ENCODE measurements at places on chromosomes 16 and 17.

DNA sequence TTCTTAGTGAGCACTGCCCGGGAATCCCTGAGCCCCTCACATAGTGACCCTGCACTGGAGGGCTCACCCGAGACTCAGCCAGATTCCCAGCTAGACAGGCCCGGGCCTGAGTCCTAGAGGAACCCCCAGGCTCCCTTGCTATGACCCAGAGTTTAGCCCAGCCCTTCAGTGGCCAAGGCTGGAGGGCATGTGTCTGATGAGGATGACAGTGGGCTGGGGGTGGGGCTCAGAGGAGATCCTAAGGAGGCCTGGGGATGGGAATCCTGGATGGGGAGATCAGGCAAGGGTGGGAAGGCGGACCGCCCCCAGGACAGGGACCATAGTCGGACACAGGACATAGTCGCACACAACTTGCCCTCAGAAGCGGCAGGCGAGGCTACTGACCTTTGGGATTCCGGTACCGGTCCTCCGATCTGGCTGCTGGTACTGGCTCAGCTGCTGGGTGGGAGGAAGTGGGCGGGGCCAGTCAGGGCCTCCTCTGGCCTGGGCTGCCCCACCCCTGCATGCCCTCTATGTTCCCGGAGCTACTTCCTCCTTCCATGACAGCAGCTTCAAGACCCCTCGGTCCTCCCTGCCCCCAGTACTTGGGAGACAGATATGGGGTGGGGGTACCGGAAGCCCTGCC lies 1.1 kb downstream of the CD79B start:
- DNase-seq: peak; percentile 4

DNA sequence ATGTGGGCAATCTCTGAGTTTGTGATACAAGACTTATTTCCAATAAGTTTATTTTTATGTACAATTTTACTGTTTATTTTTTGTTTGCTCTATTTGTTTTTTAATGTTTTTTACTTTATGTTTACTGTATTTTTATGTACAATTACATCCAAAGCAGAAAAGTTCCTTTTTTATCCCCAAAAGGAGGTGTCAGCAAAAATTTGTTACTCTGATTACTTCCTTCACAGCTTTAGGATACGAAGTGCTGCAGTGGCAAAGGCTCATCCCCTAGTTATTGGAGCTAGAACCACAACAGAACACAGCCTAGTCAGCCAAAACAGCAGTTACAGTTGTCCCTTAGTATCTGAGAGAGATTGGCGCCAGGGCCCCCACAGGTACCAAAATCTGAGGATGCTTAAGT lies 35.7 kb downstream of the IST1 start:
- no peak for DNase-seq

DNA sequence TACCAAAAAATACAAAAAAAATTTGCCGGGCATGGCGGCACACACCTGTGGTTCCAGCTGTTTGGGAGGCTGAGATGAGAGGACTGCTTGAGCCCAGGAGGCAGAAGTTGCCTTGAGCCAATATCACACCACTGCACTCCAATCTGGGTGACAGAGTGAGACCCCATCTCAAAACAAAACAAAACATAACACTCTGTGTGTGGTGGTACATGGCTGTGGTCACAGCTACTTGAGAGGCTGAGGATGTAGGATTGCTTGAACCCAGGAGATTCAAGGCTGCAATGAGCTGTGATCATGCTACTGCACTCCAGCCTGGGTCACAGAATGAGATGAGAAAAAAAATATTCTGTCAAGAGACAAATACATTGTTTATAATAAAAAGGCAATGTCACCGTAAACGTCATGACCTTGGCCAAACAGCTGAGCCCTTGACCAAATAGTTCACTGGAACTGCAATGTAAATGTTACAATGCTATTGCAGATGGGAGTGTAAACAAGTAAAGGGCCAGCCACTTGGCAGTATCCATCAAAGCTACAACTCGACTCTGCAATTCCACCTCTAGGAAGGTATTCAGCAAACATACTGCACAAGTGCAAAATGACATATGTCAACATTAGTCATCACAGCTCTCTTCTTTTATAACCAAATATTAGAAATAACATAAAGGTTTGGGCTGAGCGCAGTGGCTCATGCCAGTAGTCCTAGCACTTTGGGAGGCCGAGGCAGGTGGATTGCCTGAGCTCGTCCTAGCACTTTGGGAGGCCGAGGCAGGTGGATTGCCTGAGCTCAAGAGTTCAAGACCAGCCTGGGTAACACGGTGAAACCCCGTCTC lies 16.9 kb downstream of the EARS2 start:
- no peak for DNase-seq

DNA sequence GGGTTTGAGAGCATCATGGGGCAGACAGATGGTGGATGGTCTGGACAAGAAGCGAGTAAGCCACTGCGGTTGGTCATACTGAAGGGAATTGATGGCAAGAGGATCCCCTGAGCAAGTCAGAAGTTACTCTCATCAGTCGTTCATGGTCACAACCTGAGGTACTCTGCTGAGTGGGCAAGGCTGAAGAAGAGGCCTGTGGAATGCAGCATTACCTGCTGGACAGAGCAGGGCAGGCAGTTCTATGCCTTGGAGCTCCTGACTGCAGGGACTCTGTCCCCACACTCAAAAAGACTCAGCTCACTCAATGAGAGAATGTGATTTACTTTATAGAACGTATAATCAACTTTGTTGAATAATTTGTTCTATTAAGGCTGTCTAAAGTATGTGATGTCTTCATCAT lies 28.3 kb downstream of the ALDH3A2 start:
- no peak for DNase-seq

DNA sequence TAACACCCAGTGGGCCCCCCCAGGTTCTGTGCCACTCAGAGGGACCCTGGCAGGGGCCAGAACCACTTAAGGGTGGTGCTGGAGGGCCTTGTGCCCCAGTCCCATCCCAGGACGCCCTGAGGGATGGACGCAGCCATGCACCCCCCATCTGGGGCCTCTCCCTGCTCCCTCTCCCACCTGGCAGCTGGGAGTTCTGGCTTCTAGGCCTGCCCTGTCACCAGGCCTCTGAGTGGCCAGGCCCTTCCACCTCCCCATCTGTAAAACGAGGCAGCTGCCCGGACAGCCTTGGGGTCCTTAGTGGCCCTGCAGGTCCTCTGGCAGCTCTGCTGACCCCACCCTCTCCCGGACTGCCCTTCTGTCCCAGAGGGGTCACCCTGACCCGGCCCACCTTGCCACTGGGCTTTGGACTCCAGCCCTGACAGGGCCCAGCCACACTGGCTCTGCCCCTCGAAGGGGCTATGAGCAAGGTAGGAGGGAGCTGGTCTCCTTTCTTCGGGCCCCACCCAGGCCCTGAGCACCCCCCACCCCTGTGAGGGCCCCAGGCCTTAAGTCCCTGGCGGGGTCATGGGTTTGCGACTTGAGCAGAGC lies 12.3 kb downstream of the PAM16 start:
- no peak for DNase-seq

DNA sequence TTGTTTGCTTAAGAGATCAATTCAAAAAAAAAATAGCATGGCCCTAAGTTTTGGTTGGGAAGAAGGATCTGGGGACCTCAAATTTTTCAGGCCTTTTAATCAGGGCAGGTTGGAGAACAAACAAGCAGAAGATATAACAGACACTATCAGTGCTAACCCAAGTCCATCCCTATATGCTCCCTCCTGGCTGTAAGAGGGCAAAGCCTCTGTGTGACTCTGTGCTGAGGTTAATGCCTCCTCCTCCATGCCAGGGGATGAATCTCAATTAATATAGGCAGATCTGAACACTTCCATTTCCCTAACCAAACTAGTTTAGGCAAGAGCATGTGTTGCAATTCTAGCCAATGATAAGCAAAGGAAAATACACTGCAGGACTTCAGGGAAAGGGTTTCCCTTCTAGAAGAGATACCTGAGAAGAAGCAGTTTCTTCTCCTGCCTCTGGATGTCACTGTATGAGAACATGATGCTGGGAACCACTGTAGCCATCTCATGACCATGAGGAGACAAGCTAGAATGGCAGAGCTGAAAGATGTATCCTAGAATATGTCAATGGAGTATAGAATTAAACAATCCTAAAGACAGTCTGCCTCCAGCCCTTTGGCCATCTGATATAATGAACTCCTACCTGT lies 76.0 kb downstream of the CHD9NB start:
- no peak for DNase-seq

GRCh38 chr16:57898961-57899360 lies 72.0 kb downstream of the CNGB1 start:
- DNase-seq: no peak

GRCh38 chr17:80773243-80773991 lies 218.2 kb upstream of the CHMP6 start:
- DNase-seq: peak; percentile 77

- peak; percentile 21 for DNase-seq
Measured at GRCh38 chr16:79307214-79307613, 293.3 kb downstream of the MAF start.

- DNase-seq: no peak
Measured at GRCh38 chr16:64202571-64202970, 919.3 kb downstream of the CDH11 start.

DNA sequence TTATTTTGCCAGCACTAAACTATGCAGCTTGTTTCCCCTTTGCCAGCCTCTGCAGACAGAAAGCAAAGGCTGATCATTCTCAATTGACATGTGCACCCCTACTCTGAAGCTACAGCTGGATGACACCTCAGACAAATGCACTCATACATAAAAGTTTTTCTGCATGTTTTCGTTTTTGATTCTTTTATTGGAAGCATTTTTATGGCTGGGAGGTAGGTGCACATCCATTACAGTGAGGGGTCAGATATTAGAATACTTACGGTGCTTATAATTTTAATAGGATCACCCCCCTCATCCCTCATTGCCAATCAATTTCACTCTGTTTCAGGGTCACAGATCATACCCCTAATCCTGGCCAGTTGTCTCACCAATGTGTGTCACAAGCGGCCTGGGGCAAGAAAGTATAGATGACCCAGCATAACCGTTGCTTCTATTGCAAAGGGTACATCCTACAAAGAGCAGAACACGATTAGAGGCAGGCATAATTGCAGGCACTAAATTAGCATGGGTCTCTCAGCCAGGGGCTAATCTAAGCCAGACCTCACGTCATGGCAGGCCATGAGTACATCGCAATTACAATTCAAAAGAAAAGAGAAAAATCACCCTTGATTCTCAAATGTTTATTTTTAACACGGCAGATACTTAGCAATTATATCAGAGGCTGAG lies 89.5 kb upstream of the SOX9 start:
- no peak for DNase-seq

- DNase-seq: no peak
Measured at GRCh38 chr17:65514541-65514940, 46.9 kb downstream of the AXIN2 start.

GRCh38 chr16:82201926-82202325 lies 31.9 kb upstream of the MPHOSPH6 start:
- no peak for DNase-seq

DNA sequence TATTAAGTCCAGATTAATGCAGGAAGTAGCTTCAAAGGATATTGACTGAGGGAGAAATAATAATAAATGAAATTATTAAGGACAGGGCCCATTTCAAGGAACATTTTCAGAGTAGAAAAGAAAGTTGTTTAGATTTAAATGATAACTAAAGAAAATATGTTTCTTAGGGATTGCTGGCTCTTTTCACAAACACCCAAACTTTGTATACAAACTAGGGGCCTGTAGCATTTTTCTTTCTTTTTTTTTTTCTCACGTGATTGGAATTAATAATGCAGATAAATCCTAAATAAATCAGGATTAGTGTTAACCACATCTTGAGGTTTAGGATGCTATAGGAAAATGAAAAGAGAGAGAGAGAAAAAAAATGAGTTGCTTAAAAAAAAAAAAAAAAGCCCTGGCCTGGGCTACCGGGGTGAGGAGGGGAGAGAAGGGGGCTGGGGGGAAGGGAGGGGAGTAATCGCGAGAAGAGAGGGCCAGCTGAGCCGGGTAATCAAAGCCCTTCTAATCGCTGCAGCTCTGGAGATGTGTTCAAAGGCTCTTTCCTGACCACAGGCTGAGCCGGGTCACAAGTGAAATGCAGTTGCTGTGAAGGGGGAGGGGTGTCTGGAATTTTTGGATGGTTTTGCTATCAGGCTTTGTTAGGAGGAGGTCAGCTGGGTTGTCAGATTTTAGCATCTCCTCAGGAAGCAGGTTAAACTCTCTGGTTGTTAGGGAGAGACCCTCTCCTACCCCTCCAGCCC lies 104.6 kb upstream of the ZFHX3 start:
- DNase-seq: no peak

- no peak for DNase-seq
Measured at GRCh38 chr16:57384248-57385070, 12.2 kb downstream of the CX3CL1 start.

- DNase-seq: no peak
Measured at GRCh38 chr17:44940768-44941167, 6.8 kb downstream of the KIF18B start.

- no peak for DNase-seq
Measured at GRCh38 chr16:75293772-75294171, 42.3 kb upstream of the BCAR1 start.

GRCh38 chr16:54080524-54081008 lies 206.0 kb downstream of the IRX3 start:
- DNase-seq: no peak

GRCh38 chr17:65228734-65229620 lies 91.8 kb downstream of the RGS9 start:
- DNase-seq: no peak

All from substantia nigra (tissue), 51 donors.